Stimulated activated CD4-positive, alpha-beta T cell treated with anti-CD3 and anti-CD28 coated beads, Interleukin-1b, Interleukin-23, amount 100 ng/mL, for 24 hours (primary cell): ENCODE measurements at places on chromosomes 1 and 21.
A peak's percentile ranks its signal among the peaks of the same experiment; 100 is the strongest.

- no peak for DNase-seq
These were observed 6.0 kb downstream of the CLSTN1 start for GRCh38 chr1:9817734-9818133.

- no peak for DNase-seq
These were observed 40.1 kb downstream of the BCAR3 start for GRCh38 chr1:93641527-93641926.

- no peak for DNase-seq
These were observed 126.9 kb downstream of the LRIG2 start for GRCh38 chr1:113199760-113200455.

- DNase-seq = no peak
These were observed 260.5 kb upstream of the CHRM3 start for GRCh38 chr1:239125893-239126292.

GRCh38 chr1:220616836-220617235, 73.3 kb upstream of the C1orf115 start:
- no peak for DNase-seq

GRCh38 chr1:235403593-235403992, 36.4 kb downstream of the TBCE start:
- DNase-seq = no peak

DNA sequence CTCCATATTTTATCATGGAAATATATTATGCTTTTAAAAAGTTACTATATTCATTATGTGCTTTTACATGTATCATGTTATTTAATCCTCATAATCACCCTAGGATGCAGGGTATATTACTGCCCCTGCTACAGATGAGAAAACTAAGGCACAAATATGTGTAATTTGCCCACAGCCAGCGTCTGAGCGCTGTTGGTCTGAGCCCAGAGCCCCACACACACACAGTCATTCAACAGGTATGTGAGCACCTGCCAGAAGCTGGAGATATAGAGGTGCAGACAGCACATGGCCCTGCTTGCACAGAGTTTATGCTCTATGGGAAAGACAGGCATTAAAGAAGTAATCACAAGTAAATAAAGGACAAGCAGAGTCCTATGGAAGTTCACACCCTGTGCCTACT, 49.8 kb upstream of the SEC16B start:
- DNase-seq = no peak

GRCh38 chr1:214404154-214404553, 123.2 kb downstream of the SMYD2 start:
- DNase-seq = no peak

DNA sequence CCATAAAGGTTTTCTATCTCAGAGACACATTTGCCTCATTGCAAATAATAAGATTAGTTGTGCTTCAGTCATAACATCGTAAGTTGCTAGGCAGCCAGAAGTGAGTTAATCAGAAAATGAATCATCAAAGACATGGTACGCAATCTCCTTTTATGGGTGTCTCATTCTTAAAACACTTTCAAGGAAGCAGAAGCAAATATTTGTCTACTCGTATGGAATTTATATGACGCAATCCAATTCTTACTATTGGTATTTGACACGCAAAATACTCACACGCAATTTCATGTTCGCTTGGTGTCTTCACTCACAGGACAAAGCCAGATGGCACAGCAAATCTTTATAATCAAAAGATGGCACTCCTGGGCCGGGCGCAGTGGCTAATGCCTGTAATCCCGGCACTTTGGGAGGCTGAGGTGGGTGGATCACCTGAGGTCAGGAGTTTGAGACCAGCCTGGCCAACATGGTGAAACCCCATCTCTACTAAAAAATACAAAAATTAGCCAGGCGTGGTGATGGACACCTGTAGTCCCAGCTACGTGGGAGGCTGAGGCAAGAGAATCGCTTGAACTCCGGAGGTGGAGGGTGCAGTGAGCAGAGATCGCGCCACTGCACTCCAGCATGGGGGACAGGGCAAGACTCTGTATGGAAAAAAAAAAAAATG, 56.4 kb downstream of the HLCS start:
- DNase-seq = no peak

DNA sequence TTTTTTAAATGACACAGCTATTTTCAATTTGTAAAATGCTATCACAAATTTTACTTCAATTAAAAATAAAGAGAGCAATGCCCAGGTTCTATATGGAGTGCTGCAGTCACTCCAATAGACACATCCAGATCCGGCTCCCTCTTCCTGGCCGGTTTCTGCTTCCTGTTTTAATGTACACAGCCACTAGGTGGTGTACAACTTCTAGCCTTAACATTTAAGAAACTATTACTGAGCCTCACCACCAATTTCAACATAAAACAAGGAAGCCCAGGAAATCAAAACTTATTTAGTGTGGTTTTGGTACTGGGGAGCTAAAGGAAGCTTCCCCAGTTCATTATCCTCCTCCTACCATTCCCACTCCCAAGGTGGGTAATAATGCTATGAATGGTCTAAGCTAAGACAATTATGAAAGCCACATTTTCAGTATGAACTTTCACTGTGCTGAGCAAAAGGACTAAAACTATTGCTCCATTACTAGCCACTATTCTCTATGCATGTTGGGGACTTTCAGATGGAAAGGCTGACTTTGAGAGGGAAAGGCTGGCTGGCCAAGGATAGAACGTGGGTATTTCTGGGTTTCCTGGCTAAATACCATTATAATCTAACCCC, 25.5 kb upstream of the MTMR11 start:
- DNase-seq = peak; percentile 18

- DNase-seq = no peak
These were observed 57.4 kb downstream of the COL6A1 start for GRCh38 chr21:46038871-46039397.

- DNase-seq = no peak
These were observed 81.5 kb upstream of the RHOU start for GRCh38 chr1:228653748-228654147.

GRCh38 chr1:159218649-159219636, 14.3 kb downstream of the ACKR1 start:
- DNase-seq = no peak

DNA sequence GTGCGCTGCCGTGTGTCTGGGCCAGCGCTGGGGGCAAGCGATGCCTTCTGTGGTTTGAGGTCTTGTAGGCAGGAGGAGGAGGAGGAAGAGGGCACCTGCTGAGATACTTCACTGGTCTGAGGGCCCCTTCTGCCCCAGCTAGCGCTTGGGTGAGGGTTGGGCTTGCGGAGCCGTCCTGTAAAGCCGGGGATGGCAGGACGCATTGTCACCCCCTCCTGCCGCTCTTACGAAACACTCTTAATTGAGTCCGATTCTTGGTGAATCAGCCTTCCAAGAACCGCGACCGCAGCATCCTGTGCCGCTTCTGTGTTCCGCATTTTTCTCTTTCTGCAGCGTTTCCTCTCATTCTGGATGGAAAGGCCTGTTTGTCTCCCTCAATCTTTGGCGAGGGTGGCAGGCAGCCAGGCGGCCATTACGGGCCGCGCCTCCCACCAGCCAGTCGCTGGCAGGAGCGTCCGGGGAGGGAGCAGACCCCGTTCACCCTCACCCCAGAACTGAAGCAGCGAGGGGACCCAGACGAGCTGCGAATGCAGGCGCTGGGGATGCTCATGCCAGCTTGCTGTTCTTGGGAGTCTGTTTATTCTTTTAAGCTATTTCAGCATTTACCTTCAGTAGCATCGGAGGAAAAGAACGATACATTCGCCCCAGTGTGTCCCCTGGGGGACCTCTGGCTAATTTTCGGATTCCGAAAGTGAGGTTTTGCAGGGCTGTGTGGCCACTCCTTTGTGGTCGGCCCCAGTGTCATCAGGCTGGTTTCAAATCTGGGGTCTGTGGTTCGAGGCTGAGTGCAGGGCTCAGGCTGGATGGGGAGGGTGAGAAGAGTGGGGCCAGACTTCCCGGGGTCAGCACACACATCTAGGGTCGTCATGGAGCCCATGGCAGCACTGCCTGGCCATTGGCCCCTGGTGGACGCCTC, 62.7 kb downstream of the SKI start:
- peak; percentile 46 for DNase-seq

DNA sequence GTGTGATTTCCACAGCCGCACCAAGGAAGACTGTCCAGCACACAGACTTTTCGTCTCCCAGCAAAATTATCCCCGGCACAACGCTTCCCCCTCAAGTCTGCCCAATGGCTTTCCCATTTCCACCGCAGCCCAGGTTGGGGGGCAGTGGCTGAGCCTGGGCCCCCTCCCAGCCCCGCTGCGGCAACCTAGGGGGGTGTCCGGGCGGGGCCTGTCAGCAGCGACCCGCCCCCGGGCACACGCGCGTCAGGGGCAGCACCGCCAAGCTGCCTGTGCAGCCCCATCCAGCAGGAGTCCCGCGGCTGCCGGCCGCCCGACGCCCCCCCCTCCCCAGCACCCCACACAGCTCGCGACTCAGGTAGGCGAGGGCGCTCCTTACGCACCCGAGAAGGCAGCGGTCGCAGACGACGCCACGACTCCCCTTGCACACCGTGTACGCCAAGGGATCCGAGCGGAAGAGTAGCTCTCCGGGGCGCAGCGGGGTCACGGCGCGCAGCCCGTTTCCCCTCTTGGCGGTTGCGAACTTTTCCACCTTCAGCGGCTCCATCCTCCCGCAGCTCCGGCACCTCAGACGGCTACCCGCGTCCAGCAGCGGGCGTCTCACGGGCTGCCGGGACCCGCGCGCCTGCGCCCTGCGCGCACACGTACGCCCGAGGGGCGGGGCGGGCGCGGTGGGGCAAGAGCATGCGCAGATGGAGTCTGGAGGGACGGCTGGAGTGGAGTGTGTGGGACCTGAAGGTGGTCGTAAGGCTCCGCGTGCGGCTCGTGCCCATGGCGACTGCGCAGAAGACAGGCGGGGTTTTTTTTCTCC, at the start of gene SMYD3:
SMYD3 (minus strand) TSS at position 606 of the 808 bp plus-strand sequence.
- DNase-seq = peak; percentile 51

GRCh38 chr1:50488876-50489275, 65.6 kb upstream of the DMRTA2 start:
- no peak for DNase-seq

DNA sequence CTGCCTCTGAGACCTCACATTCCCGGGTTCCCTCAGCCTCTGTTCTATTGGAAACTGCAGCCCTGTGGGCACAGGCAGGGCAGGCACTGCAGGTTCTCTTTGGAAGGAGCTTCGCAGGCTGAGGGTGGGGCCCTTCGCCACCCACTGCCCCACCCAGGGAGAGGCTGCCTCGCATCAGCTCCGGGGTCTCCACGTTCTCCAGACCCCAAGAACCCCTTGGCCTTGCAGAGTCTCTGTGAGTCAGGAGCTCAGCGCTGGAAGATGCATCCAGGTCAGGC, 8.6 kb upstream of the C1orf159 start:
- no peak for DNase-seq

DNA sequence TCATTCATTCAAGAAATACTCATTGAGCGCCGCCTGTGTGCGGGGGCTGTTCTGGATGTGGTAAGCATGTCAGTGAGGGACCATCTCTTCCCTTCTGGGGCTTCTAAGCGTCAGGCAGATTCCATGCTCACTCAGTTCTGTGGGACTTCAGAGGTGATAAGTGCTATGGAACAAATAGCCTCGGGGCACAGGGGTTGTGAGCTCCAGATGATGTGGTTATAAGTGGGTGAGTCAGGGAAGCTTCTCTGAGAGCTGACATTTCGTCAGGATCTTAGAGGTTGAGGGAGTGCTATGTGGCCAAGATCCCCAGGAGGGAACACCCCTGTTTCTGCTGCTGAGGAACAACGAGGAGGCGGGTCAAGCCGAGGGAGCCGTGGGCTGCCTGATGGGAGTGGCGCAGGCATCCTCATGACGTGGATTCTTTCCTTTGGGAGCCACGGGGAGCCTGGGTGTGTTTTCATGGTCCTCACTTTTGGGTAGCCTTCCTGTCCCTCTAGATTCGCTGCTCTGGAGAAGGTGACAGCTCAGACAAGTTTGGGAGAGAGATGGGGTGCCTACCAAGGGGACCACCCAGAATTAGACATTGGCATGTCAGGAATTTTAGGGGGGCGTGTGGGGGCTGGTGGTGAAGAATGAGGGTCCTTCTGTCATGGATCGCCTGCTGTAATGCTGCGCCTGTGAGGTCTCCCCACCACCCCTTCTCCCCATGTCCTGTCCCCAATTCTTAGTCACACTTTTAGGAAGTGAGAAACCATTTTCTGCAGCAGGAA, 38.5 kb downstream of the HUNK start:
- DNase-seq = no peak

DNA sequence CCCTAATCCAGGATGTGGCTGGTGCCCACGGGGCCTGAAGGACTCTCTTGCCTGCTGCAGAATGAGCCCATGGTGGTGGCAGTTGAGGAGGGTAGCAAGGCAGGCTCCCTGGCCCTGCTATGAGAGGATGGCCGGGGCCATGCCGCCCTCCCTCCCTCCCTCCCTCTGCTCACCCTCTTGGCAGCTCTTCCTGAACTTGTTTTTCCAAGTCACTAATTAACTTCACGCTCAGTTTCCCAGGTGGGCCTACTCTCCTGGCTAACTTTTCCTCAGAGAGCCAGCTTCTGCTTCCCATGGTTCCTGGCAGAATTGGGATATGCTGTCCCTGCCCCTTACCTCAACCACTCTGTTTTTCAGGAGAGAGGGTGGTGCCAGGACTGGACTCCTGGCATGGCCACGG, 10.2 kb downstream of the KCNC4 start:
- no peak for DNase-seq

- DNase-seq = no peak
These were observed 197.5 kb upstream of the ST6GALNAC5 start for GRCh38 chr1:76669624-76670315.

DNA sequence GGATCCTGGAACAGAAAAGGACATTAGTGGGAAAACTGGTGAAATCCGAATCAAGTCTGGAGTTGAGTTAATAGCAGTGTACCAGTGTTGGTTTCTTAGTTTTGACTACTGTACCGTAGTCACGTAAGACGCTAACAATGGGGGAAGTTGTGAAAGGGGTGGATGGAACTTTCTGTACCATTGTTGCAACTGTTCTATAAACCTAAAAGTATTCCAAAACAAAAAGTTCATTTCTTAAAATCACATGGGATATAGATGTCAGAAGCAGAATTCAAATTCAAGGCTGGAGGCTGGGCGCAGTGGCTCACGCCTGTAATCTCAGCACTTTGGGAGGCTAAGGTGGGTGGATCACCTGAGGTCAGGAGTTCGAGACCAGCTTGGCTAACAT, 16.9 kb downstream of the ARHGEF19 start:
- DNase-seq = no peak

- no peak for DNase-seq
These were observed 10.7 kb upstream of the CTH start for GRCh38 chr1:70400335-70400734.

DNA sequence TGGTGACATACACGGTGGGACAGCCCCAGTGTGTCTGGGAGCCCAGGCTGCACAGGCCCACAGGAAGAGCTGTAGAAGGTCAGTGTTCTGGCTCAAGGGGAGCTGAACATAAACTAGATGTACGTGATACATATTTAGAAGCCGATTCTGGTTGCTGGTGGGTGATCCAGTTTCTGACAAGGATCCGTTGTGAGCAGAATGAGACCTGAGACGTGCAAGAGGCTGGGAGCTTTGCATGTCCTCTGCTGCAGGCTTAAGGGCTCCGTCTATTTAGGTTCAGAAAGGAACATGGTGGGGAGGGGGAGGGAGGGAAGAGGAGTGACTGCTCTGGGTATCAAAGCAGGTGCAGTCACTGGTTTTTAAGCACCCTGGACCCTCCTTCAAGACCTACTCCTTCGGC, 18.6 kb downstream of the LRRC38 start:
- no peak for DNase-seq

GRCh38 chr1:47229886-47230691, 1.9 kb downstream of the TAL1 start:
- no peak for DNase-seq
